Central memory CD4-positive, alpha-beta T cell (primary cell): ENCODE measurements at places on chromosomes 13 and 19.

DNA sequence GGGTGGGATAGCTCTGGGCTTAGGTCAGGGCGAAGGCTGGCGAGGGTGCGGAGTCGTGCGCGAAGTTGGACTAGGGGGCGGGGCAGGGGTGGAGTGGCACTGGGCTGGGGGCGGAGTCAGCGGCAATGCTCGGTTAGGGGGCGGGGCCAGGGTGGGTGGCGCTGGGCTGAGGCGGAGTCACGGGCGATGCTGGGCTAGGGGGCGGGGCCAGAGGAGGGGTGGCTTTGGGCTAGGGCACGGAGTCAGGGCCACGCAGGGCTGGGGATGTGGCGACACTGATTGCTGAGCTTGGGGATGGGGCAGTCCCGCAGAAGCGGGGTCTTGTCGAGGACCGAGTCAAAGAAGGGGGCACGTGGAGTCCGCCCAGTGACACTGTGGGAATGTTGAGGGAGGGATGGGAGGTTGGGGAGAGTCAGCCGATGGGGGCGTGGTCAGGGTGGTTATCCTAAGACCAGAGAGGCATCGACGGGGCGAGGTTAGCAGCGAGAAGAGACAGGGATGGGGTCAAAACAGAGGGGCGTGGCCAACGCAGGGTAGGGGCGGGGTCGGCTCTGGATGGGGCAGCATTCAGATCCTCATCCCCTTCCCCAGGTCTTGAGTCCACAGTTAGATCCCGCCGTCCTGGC is 8.7 kb downstream of the HOMER3 start:
- peak; percentile 63 for DNase-seq

DNA sequence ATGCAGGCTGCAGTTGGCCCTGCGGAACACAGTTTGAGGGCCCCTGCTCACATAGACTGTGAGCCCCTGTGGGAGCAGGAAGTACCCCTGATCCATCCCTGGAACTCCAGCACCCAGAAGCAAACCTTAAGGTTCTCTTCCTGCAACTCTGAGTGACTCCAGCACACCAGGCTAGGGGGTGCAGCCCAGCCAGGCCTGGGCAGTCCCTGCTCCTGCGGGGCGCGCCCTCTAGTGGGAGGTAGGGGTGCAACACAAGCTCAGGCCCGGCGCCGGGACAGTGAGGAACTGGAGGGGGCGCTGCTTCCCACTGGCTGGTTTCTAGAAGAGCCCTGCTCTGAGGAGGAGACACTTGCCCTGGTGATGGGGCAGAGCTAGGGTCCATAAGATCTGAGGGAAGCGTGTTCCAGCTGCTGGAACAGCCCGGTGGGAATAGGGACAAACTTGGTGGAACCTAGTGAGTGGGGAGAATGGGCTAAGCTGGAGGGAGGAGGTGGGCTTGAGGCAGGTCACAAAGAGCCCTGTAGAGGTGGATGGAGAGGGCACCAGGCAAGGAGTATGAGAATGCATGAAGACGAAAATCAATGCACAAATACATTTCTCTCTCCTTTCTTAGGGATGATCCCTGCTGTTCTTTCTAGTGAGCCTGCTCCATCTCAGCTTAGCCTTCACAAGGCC is 5.0 kb downstream of the ZSCAN5A start:
- peak; percentile 29 for DNase-seq

- no peak for DNase-seq
Observed at GRCh38 chr13:44373601-44374347, at the start of gene SERP2. Gene SERP2, plus strand, starts transcription at chr13:44373824. Its CDS starts 202 bp downstream, at chr13:44374026.

- no peak for DNase-seq
Observed at GRCh38 chr19:19628501-19629134, 598 bp upstream of the LPAR2 start.

DNA sequence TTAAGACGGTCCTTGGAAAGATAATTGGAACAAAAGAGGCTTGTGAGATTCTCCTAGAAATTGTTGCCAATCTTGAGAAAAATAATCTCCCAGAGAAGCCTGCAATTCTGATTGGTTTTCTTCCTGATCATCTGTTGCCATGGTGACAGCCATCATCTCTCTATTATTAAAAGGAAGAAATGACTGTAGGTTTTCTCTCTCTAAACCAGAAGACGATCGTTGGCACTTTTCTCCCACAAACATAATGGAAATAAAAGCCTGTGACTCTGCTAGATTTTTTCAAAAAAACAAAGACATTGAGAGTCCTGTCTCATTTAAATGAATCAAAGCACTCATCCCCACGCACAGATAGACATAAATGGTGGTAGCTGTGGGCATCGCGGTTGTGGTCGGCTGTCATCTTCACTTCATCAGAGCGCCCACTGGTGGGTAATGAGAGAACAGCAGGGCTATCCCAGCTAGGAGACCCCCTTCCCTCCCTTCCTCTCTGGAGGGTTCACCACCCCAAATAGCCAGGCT is 21.7 kb upstream of the CALM3 start:
- peak; percentile 25 for DNase-seq

GRCh38 chr13:111328574-111329410 is 8.3 kb downstream of the TEX29 start:
- no peak for DNase-seq

DNA sequence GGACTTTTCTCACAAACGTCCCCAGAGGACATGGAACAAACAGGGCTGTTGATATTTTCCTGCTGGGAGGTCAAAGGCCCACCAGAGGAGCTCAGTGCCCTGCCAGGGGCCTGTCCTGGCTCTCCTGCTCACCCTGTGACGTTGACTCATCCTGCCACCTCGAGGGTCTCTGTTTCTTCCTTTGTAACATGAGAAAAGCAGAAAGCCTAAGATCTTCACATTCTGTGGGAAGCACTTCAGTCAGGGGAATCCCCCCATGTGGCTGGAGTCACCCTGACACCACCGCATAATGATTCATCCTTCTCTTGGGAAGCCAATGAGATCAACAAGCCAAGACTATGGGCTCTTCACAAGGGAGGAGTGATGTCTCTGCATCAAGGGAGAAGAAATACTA is 147.9 kb downstream of the KATNAL1 start:
- DNase-seq = no peak

GRCh38 chr13:51333826-51334225 is 5.7 kb upstream of the SERPINE3 start:
- no peak for DNase-seq

DNA sequence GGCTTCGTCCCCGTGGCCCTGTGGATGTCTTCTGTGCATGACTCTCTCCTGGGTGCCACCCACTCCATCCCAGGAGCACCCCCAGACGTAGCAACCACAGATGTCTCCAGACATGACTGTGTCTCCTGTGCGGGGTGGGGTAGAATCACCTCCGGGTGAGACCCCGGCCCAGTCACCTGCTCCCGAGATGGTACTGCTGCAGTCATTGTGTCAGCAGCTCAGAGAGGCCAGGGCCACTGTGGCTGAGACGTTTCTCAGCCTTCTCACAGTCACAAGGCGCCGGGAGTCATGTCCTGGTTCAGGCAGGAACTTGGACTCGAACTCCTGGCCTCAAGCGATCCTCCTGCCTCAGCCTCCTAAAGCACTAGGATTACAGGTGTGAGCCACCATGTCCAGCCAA is 16.6 kb downstream of the NCLN start:
- DNase-seq = no peak

GRCh38 chr13:98571955-98572662 is 4.8 kb downstream of the STK24 start:
- peak; percentile 42 for DNase-seq

DNA sequence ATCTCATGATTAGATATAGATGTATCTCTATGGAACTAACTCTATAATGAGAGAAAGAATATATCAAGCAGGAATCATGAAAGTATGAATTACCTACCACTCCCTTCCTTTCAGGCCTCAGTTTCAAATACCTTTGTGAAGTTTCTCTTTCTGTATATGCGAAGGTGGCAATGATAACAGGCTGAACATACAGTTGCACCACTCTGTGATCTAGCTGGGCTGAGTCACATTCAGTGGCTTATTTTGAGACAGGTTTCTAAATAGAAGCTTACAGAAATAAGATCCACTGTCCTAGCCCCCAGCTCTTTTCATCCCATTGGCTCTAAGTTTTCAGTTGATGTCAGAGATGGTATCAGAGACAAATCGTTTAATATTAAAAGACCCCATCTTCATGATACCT is 662.0 kb downstream of the SLITRK1 start:
- no peak for DNase-seq

DNA sequence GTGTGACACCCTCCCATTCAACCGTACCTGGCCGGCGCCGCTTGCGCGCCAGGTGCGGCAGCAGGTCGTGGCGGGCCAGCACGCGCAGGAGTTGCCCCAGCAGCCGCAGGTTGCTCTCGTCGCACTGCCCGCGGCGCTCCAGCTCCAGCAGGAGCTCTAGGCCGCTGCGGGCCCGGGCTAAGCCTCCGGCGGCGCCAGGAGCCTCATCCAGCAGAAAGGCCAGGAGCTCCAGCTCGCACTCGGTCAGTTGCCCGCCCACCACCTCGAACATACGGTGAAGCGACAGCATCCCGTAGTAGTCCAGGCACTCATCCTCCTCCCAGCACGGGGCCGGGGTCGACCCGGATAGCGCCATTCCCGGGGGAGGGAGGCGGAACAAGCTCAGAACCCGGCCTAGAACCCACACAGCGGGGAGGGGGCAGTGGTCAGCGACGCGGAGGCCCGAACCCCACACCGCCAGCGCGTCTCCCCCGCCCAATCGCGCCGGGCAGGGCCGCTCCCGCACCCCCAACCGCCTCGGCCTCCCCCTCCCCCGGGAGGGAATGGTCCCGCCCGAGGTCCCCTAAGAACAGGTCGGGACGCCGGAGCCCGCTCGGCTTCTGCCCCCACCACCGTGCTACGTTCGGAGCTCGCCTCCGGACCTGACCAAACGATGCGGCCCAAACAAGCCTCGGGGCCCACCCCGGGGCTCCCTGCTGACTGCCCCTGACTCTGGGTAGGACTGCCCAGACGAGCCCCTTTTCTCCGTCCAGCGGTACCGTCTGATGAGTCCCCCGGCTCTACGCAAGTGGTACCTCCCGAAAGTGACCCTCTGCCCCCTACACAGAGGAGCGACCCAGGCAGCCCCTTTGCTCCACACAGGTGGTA is 591 bp downstream of the DEDD2 start:
- DNase-seq = no peak

DNA sequence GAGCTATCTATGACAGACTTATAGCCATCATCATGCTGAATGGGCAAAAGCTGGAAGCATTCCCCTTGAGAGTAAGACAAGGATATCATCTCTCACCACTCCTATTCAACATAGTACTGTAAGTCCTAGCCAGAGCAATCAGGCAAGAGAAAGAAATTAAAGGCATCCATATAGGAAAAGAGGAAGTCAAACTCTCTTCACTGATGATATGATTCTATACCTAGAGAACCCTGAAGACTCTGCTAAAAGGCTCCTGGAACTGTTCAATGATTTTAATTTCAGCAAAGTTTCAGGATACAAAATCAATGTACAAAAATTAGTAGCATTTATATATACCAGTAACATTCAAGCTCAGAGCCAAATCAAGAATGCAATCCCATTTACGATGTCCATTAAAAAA is 21.7 kb upstream of the C1QTNF9B start:
- DNase-seq = no peak
